Upper lobe of left lung (tissue), 6 donors: ENCODE measurements at places on chromosomes 5 and 9. TPM values are rescaled to one million over a fixed set of nuclear protein-coding genes. Genes with fewer than 3 reads are reported as not detected.

Gene ANGPTL2
- 6.7 TPM for total RNA-seq

Gene DROSHA
- total RNA-seq, result 56.6 TPM

Gene PTGER4
- total RNA-seq, result 64.1 TPM

Gene CBY3
- total RNA-seq, result 1.8 TPM

Gene TTLL11
- total RNA-seq, result 11.9 TPM

Gene CDH9
- total RNA-seq, result not detected

Gene HMCN2
- 1.0 TPM for total RNA-seq
